ENCODE measurements at places on chromosomes 5 and 9. TPM values are rescaled to one million over a fixed set of nuclear protein-coding genes. Genes with fewer than 3 reads are reported as not detected.

The CCDC69 gene
- total RNA-seq = 6.1 TPM

The SMC2 gene
- 7.8 TPM for total RNA-seq

The ZMYND19 gene
- total RNA-seq = 21.1 TPM

The CARTPT gene
- total RNA-seq = not detected

The PCDH12 gene
- 9.2 TPM for total RNA-seq

The TNFSF15 gene
- total RNA-seq = 0.16 TPM

The CCL27 gene
- not detected for total RNA-seq

The DBH gene
- not detected for total RNA-seq

The GRXCR2 gene
- total RNA-seq = not detected

The RMND5B gene
- 16.5 TPM for total RNA-seq

All from cardiac atrium fibroblast (primary cell).